Activated CD8-positive, alpha-beta T cell treated with anti-CD3 and anti-CD28 coated beads, Interleukin-2, amount 10 ng/mL, durations not matched to agents 7 days and 5 days (primary cell): ENCODE measurements at places on chromosomes 13 and 19. TPM values are rescaled to one million over a fixed set of nuclear protein-coding genes. Genes with fewer than 3 reads are reported as not detected.

PRR19 gene
- total RNA-seq, result 0.44 TPM

DNA sequence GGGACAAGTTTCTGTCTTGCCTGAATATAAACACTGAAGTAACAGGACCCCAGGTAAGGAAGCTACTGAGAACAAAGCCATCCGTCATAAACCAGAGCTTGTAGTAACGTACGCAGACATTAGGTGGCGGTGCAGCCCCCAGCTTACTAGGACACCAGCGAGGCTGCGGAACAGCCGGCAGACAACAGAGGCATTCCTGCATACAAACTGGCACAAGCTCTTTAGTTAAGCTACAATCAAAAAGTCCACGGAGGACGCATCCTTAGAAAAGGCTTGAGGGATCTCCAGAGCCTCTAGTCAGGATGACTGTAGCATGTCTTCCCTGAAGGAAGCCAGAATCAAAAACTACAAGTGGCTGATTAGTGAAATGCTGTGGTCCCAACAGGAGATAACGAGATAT lies 26.2 kb downstream of the ZNF160 start:
- DNase-seq, result peak; percentile 35

DNA sequence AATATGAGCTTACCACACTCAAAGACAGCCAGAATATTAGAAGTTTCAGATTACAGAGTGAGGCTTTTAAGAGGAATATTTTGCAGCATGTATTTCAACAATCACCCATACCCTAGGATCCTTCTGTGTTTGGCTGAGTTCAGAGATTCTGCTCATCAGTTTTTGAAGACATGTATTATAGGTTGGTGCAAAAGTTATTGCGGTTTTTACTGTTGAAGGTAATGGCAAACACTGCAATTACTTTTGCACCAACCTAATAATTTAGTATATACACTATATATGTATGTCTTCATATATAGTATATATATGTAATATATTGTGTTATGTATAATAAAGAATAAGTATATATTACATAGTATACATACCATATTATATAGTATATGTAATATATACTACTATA lies 435.1 kb downstream of the IRS2 start:
- no peak for DNase-seq

DAND5 gene
- total RNA-seq, result 0.34 TPM

GRCh38 chr19:12485052-12485416 lies 418 bp upstream of the ZNF709 start:
- no peak for DNase-seq

DNA sequence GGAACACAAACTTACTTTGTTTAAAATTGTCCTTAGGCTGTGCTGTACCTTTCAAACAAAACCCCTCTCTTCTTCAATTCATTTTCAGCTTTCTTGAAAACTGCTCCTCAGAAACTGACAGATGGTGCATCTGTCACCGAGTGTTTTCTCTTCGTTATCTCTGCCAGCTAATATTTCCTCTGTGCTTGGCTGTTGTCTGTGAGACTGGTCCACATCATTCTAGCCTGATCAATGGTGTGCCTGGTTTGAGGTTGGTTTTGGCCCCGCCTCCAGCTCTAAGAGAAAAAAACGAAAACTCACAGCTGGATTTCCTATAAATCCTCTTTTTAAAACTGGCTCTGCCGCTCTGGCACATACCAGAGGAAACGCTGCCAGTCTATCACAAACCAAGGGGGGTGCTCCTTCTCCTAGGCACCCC lies 79.7 kb downstream of the STARD13 start:
- no peak for DNase-seq

- DNase-seq, result peak; percentile 76
These were observed 7.9 kb downstream of the UNC13A start for GRCh38 chr19:17680230-17680722.

NEK5 gene
- not detected for total RNA-seq

DNA sequence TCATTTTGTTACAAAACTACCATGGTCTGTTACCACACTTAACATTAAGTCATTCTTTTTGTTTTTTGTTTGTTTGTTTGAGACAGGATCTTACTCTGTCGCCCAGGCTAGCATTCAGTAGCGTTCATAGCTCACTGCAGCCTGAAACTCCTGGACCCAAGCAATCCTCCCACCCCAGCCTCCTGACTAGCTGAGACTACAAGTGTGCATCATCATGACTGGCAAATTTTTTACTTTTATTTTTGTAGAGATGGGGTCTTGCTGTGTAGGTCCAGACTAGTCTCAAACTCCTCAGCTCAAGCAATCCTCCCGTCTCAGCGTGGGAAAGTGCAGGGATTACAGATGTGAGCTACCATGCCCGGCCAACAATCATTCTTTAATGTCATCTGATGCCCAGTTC lies 3.3 kb downstream of the ALDH16A1 start:
- no peak for DNase-seq

C13orf42 gene
- total RNA-seq, result not detected

DNA sequence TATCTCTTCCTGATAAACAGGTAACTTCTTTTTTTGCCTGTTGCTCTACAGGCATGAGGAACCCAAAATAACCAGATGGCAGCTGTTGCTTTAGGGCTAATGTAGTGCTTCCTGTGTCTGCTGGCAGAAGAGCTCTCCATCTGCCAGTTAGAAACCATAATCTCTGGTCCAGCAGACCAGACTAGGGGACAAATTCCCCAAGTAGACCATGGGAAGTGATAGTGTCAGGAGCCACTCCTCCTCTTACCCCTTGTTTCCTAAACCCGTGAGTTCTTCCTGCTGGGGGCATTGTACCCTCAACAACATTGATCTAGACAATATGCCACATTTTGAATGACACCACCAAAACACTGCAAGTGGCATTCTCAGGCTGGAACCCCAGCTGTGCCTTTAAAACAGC lies 135.9 kb downstream of the DLEU7 start:
- DNase-seq, result no peak
